ENCODE measurements at places on chromosomes 3 and 15.

GRCh38 chr15:46461416-46461815, 826.6 kb downstream of the SQOR start:
- DNase-seq = no peak

DNA sequence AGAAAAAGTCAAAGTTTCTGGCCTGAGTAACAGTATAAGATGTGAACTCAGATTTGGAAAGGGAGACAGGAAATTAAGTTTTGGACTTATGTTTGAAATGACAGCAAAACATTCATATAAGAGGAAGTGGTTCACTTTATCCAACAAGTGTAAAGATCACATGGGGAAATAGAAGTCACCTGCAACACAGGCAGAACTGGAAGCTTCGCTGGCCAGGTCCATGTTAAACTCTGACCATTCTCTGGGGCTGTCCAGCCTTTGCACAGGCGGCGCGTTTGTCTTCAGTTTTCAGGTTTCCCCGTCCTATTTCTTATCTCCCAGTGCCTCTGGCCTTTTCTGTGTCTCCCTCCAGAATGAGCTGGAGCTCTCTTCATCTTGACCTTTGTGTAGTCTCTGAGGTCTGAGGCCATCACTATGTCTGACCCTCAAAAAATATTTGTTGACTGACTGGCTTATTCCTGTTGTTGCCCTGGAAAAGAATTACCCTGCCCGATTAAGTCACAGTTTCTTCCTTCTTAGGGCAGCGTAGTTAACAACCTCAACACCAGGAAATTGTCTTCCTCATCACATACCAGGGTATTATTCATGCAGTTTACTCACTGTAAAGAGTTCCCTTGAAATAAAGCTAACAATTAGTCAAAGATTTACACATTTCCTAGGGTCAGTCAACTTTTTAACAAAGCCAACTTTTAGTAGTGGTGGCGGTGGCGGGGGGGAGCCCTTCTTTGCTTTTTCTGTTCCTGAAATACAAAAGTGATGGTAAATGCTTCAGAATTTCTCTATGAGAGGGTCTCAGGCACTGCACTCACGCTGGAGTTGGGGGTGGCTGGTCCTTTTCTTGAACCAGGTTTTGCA, 959 bp upstream of the RASA2 start:
- DNase-seq = no peak

DNA sequence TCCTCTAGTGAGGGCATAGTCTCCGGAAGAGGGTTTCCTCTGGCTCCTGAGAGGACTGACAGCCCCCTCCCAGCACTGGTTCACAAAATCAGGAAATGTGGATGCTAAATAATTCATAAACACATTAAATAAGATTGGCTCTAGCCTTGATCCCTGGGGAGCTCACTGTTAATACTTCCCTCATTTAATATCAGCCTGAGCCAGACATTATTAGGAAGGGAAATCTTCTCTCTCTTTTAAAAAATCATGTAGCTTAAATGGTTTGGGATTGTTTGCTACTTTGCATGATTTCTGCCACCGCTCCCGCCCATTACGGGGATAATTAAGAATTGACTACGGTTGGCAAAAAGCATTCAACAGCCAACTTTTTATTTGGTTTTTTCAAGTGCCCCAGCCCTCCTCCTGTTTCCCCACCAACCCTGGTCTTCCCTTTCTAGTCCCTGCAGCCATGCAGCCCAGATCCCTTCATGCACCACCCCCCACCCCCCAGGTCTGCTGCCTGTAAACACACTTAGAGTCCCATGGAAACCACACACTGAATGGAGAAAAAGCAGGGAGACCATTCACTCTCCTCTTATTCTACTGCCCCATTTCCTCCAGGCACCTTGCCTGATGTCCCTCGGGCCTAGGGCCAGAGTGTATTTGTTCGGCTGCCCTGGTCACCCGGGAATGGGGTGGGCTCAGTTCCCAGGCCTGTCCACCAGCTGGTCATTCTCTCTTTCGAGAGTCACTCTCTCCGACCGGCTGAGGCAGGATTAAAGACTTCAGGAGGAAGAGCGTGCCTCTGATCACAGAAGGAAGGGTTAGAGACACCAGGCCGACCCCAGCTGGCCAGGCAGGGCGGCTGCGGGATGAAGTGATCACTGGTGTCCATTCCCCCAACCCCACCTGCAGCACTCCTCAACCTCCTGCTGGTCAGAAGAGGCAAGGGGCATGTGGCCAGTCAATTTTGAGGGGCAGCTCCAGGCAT, 45.1 kb downstream of the SEMA5B start:
- DNase-seq = no peak

- DNase-seq = no peak
Observed at GRCh38 chr15:70293591-70294470, 196.1 kb upstream of the TLE3 start.

DNA sequence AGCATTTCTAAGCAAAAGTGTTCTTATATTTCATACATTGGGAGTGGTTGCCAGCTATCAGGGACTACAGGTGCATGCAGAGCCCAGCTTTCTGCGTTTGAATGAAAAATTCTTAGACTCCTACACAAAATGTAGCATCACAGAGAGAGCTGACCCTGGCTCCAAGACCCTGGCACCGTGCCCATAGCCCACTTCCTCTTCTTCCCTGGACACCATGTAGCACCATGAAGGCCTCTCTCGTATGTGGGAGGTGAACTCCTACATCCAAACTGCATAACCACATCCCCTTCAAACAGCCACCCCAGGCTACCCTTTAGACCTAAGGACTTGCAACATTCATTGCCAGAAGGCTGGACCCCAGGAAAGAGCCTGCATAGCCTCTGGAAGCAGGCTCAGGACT, 35.8 kb upstream of the ATOSA start:
- no peak for DNase-seq

DNA sequence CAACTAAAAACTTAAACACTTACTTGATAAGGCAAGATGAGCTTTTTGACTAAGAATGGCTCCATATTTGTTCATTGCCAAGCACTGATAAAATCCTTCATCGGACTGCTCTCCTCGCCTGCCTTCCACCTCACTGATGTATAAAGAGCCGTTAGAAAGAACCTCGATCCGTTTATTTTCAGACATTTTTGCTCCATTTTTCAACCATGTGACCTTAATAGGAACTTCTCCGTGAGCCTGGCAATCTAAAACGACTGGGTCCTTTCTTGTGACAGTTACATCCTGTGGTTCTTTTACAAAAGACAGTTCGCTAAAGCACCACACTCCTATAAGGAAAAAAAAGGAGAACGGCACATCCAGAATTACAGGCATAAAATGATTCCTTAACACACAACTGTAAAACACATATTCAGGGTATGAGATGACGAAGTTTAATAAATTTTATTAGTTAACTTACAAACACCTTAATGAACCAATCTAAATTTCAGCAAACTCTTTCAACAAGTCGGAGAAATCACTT, 2.5 kb downstream of the PRTG start:
- DNase-seq = no peak

DNA sequence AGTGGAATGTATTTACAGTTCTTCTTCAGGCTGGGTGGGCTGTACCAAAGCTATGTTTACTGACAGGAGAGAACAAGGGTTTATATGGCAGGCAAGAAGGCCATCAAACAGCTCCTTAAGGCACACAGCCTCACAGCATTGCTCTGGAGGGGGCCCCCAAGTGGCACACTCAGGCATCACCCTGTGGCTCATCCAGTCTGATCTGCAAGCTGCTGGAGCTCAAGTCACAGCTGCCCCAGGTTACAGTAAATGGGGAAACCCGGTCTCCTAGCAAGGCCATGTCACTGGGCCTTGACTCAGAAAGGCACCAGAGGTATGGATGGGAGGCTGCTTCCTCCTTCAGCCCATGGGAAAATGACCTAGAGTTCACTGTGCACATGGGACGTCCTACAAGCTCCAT, 67.5 kb downstream of the TFG start:
- DNase-seq = no peak

- no peak for DNase-seq
Observed at GRCh38 chr3:33982269-33982798, 183.9 kb downstream of the PDCD6IP start.

DNA sequence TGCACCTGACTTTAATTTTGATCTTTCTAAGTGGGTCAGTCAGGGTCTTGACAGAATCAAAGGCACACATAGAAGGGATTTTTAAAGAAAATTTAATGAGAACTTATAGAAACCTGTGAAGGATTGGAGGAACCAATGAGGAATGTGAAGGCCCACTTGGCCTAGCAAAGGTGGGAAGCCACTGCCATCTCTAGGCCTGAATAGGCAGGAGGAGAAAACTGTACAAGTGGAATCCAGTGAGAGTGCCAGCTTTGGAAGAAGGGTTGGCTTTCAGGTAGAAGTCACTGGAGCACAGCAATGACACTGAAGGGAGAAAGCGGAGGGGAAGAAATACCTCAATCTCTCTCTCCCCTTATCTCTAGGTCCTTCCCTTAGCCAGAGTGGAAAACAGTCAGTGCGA, 380.7 kb upstream of the KCNMB2 start:
- DNase-seq = no peak

DNA sequence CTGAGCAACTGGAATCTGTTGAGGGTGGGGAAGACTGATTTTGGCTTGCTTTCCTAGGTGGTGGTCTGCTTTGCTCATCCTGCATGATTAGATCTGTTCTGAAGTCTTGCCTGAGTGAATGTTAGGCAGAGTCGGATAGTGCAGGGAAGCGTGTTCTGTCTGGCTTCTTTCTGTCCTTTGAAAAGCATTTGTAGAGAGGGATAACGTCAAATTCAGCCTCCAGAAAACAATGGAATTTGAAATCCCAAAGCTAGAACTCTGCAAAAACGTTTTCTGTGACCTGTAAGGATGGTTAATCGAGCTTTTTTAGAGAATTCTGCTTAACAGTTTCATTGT, 1.4 kb downstream of the GLCE start:
- DNase-seq = no peak

- DNase-seq = no peak
Observed at GRCh38 chr15:42267286-42267685, 5.7 kb upstream of the GANC start.

GRCh38 chr3:175307642-175308041, 448.5 kb downstream of the NAALADL2 start:
- no peak for DNase-seq
